ENCODE measurements at places on chromosomes 2 and 18. TPM values are rescaled to one million over a fixed set of nuclear protein-coding genes. Genes with fewer than 3 reads are reported as not detected.

C1GALT1C1L gene
- polyA plus RNA-seq: not detected

GRCh38 chr18:48152549-48152948, 222.1 kb upstream of the SMAD2 start:
- H3K4me1 ChIP-seq: no peaks in the 10 kb centered on the region
- no peak for DNase-seq
- no peaks in the 10 kb centered on the region for H3K36me3 ChIP-seq
- no peaks in the 10 kb centered on the region for H3K27me3 ChIP-seq

DNA sequence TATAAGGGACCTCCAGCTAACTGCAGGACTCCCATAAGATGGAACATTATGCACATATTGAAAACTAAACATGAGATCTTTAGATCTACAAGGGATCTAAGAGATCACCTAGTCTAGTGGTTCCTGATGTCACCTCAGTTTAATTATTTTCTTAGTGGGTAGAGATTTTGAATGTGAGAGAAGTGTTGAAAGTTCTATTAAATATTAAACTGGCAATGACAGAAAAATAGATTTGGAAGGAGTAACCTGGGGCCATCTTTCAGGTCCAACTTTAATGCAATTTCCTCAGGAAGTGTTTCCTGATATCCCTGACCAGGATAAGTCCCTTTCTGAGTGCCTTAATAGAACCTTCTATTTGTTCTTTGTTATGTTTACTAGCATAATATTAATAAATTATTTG, 29.1 kb upstream of the CPS1 start:
- H3K27ac ChIP-seq: no peak overlapping the region
- no peak overlapping the region for H3K4me3 ChIP-seq
- H3K4me1 ChIP-seq: no peaks in the 10 kb centered on the region
- H3K36me3 ChIP-seq: no peaks in the 10 kb centered on the region
- H3K27me3 ChIP-seq: peaks cover 4% of the 10 kb centered on the region
- no peak for DNase-seq

DNA sequence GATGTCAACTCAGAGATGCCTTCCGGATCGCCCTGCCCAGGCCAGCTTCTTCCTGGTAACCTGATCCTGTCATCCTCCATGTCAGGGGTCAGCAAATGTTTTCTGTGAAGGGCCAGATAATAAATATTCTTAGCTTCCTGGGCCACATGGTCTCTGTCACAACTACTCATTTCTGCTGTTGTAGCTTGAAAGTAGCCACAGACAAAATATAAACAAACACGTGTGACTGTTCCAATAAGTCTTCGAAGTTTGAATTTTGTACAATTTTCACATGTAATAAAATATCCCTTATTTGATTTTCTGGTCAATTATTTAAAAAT, 35.8 kb downstream of the ANXA4 start:
- no peaks in the 10 kb centered on the region for H3K36me3 ChIP-seq
- H3K4me1 ChIP-seq: peaks cover 18% of the 10 kb centered on the region
- H3K27ac ChIP-seq: no peak overlapping the region
- H3K4me3 ChIP-seq: no peak overlapping the region

DNA sequence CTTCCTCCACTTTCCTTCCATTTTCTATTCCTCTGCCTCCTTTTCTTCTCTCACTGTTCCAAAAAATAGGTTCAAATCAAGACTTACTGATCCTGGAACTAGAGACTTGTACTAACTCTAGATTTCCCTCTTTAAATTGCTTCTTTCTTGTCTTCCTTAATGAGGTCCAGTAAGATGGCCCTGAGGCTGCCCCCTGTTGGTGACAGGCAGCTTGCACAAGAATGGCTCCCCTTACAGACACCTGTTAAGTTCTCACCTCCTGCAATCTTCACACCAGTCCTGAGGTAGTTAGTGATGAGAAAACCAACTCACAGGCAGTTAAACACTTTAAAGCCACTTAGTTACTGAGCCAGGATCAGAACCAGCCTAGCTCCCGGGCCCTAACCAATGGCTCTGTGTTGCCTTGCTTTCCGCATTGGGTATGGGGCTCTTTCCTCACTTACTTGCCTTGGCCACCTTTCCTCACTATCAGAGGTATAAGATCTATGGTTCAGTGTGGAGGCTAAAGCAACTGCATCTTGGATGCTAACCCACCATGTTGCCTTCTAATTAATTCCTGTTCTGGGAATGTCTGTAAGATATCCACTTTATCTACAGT, 130.6 kb downstream of the AKAIN1 start:
- H3K4me1 ChIP-seq: no peaks in the 10 kb centered on the region
- no peak overlapping the region for H3K27ac ChIP-seq
- H3K36me3 ChIP-seq: no peaks in the 10 kb centered on the region
- H3K4me3 ChIP-seq: no peak overlapping the region
- no peak for DNase-seq

All from CD4-positive, alpha-beta memory T cell (primary cell).